ENCODE measurements at places on chromosomes 2 and 18.

GRCh38 chr18:53093636-53094035 is 753.6 kb downstream of the DCC start:
- DNase-seq, result no peak

DNA sequence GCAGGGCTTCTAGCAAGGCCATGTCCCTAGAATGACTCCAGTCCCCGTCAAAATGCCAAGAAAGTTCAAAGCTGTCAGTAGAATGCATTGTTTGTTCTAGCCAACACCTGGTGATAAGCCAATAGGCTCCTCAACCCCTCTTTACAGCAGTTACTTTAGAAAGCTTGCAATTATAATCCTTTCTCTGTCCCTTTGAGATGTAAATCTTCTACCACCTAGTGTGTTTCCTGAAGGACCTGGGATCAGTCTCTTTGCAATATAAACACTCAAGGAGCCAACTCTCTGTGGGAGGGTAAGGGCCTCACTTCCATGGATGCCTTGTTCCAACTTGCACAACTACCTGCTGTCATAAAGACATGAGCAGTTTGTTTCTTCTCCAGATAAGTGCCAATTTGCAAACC is 301.8 kb downstream of the NBAS start:
- no peak for DNase-seq

DNA sequence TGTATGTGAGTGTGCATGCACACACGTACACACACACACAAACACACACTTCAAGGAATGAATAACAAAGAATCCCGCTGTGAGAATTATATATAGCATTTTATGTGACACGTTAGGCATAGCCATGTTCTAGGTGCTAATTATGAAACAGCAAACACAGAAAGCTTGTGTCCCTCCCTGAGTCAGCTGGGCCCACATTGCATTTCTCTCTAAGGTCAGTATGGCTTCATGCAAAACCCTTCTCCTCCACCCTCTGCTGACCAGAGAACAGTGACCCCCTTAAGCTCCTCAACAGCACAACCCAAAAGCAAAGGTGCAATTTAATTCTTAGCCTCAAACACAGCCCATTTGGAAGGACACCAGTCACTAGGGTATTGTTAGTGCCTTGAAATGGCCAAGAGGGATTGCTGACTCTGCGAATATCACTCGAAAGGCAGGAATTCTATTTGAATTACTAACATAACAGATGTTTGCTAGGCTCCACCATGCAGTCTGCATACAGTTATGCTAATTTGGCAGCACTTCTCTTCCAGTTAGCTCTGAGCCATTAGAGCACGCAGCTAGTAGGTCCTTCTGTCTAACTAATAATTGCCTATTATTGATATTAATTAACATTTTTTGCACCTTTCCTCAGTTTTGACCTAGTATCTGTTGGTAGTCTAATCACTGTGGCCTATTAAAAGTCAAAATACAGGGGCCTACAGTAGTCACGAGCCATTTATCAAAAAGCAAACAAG is 149.0 kb downstream of the LNPK start:
- DNase-seq, result peak; percentile 12

- DNase-seq, result peak; percentile 89
These were observed 1.4 kb upstream of the SLC23A3 start for GRCh38 chr2:219171231-219171651.

- DNase-seq, result no peak
These were observed 35.7 kb downstream of the LYPD6 start for GRCh38 chr2:149365931-149366583.

DNA sequence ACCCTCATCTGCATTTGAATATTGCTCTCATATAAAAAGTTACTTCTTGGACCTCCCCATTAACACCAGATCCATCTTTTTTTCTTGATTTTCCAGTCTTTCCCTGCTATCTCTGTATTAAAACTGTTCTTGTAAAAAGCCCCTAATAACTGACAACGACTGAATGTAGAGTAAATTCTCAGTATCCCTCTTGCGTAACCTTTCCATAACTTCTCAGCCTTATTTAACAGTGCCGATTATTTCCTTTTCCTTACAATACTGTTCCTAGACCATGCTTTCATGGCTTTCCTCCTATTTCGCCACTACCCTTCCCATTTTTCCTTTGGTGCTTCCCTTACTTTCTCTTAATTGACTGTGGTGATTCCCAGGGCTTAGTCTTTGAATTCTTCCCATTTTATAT is 348.9 kb upstream of the DSEL start:
- no peak for DNase-seq

DNA sequence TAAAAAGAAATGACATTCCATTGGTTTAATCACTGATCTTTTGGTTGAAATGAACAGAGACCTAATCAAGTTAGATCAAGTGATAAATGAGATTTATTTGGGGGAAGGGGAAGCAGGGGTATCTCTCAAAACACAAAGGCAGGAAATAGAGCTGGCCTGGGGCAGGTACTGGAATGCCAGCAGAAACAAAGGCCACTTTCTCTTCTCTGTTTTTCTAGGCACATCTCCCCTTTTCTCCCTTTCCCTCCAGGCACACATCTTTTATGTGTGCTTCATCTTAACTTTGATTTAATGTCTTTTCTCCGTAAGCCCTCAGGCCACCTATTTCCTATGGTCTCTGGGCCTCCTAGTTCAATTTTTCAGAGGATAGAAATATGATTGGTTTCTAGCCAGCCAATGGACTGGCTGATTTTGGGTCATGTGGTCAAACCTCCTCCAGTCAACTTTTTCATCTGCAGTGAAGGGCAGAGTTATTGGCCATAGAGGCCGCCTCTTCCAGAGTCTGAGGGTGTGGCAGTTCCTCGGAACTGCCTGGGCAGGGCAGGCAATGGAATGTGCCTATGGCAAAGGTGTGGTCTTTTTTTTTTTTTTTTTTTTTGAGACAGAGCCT is 58.9 kb upstream of the FAM136A start:
- no peak for DNase-seq

- DNase-seq, result no peak
These were observed 579.3 kb downstream of the PIK3C3 start for GRCh38 chr18:42534313-42534712.

DNA sequence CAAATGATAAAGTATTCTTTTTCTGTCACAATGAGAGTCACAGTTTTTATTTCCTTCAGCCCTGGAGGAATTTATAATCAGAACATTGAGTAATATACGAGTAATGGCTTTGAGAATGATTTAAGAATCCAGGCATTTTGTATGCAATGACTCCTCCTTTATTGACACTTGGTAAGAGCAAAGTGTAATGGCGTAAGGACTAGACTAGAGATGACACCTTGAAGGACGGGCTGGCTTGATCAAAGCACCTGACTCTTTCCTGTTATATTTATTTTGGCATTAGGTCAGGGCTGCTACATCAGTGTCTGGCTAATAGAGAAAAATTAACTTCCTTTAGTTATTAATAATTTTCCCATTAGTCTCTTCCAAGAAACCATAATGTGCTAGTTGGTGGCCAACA is 482.4 kb upstream of the GCFC2 start:
- no peak for DNase-seq

- DNase-seq, result peak; percentile 73
These were observed at the start of gene ADD2 for GRCh38 chr2:70767699-70768589. Gene ADD2 (minus strand): TSS chr2:70768200. CDS start chr2:70706408, 61,792 bp downstream.
